LHCN-M2 (cell line): ENCODE measurements at places on chromosomes 3 and 15.

DNA sequence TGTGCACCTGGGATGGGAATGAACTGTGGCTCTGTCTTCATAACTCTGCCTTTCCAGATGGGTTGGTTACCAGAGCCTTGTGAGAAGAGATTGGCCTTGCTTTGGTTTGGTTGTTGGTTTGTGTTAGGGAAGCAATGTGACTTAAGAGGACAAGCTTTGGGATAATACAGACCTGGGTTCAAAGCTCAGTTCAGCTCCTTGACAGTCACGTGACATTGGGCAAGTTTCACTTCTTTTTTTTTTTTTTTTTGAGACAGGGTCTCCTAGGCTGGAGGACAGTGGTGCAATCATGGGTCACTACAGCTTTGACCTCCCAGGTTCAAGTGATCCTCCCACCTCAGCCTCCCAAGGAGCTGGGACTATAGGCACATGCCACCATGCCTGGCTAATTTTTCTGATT lies 42.7 kb downstream of the CORO2B start:
- no peak for DNase-seq

GRCh38 chr15:44712346-44713005 lies 1.2 kb downstream of the B2M start:
- peak; percentile 80 for DNase-seq

DNA sequence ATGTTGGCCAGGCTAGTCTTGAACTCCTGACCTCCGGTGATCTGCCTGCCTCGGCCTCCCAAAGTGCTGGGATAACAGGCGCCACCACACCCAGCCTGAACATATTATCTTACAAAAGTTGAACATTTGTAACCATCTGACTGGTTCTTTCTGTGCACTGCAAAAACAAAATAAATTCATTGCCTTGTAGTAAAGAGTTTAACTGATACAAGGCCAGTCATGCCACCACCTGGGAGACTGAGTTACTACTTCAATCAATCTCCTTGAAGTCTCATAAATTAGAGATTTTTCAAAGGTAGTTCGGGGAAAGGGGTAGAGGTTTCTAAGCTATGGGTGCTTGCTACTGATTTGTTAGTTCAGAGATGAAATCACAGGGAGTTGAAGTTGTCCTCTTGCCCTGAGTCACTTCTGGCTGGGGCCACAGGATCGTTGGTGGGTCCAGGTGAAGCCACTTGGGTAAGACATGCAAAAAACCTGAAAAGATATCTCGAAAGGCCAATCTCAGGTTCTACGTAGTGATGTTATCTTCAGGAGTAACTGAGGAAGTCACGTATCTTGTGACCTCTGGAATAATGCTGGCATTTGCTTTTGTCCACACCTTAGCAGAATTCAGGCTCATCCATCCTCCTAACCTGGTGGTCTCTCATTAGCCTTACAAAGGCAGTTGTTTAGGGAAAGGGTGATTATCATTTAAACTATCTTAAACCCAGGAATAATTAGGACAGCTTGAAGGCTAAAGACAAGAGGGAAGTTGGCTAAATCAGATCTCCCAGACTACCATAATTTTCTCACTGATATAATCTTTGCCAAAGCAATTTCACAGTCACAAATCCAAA lies 33.7 kb downstream of the ZBTB11 start:
- DNase-seq, result no peak

- no peak for DNase-seq
These were observed 107.6 kb downstream of the PIK3CB start for GRCh38 chr3:138726946-138727730.

GRCh38 chr3:43198791-43199644 lies 87.3 kb upstream of the SNRK start:
- no peak for DNase-seq

DNA sequence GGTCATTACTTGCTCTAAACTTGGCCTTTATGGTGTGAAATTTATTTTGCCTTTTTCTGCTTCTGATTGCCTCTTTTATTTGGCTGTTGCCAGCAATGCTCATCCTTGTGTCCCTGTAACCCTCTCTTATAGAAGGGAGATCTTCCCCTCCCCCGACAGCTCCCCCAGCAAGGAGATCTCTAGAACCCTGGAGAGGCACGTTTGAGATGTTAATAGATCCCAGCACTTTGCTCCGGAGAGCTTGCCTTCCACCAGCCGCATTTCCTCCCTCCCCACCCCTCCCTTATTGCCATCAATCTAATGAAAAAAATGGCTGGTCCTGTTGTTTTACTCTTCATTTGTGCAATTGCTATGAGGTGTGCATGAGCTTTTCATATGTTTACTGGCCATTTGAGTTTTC lies 18.2 kb downstream of the TRIM71 start:
- DNase-seq, result no peak
